ENCODE measurements at places on chromosomes 11 and 22. TPM values are rescaled to one million over a fixed set of nuclear protein-coding genes. Genes with fewer than 3 reads are reported as not detected.

- H3K4me1 ChIP-seq: no peaks in the 10 kb centered on the region
- H3K4me3 ChIP-seq: no peak overlapping the region
- no peaks in the 10 kb centered on the region for H3K27me3 ChIP-seq
- no peak overlapping the region for H3K27ac ChIP-seq
- H3K36me3 ChIP-seq: peaks cover 36% of the 10 kb centered on the region
- DNase-seq: no peak
These were observed 18.7 kb downstream of the ALG12 start for GRCh38 chr22:49899530-49899929.

DNA sequence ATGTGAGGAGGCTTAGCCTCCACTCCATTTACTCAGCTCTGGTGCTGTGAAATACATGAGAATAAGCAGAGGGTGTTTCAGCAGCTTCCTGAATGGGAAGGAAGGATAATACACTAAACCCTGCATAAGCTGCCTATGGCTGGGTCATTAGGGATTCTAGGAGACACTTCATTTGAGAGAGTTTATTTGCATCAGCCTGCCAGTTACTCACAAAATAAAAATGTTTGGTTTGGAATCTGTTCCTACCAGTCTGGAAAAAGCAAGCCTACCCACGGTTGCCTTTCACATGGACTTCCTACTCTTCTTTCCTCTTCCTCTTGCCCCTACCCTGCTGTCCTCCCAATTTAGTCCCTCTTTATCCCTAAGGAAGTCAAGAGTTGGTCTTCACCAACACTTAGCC, 20.5 kb downstream of the SLC1A2 start:
- H3K27ac ChIP-seq: no peak overlapping the region
- no peak overlapping the region for H3K4me3 ChIP-seq
- no peaks in the 10 kb centered on the region for H3K27me3 ChIP-seq

DNA sequence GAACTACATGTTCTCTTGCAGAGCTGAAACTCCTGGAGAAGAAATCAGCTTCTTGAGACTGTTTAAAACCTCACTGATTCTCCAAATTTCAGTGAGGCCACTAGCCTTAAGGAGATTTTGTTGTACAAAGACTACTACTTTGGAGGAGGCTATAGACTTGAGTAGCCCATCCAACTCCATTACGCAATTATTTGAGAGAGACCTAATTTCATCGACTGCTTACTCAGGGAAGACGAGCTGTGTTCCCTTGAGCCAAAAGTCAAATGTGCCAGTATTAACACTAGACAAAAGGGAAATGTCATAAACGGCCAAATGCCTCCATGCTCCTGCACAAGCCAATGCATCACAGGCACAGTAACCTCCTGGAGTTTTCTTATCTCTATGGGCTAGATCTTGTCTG, 182.8 kb upstream of the SESN3 start:
- no peaks in the 10 kb centered on the region for H3K27me3 ChIP-seq
- H3K36me3 ChIP-seq: no peaks in the 10 kb centered on the region
- no peaks in the 10 kb centered on the region for H3K4me1 ChIP-seq
- DNase-seq: no peak
- H3K4me3 ChIP-seq: no peak overlapping the region

DNA sequence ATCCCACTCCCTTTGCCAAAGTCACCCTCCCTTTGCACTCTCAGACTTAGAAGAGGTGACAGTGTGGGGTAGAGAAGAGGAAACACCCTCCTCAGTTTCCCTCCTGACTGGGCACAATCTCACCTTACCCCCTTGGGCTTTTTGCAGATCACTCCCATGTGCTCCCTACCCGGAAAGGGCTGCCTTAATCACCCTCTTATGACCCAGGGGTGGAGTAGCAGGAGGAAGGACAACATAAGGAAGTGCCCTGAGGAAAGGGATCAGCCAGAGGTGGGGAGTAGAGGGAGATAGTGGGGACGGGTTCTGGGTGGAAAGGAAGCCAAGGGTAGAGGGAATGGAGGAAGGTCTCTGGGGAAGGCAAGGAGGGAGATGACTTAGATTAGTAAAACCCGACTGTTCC, 52.0 kb downstream of the NRXN2 start:
- H3K27ac ChIP-seq: no peak overlapping the region
- H3K4me1 ChIP-seq: no peaks in the 10 kb centered on the region
- no peaks in the 10 kb centered on the region for H3K27me3 ChIP-seq
- DNase-seq: no peak
- H3K4me3 ChIP-seq: no peak overlapping the region
- no peaks in the 10 kb centered on the region for H3K36me3 ChIP-seq

- DNase-seq: no peak
- no peaks in the 10 kb centered on the region for H3K27me3 ChIP-seq
- no peaks in the 10 kb centered on the region for H3K36me3 ChIP-seq
- H3K4me3 ChIP-seq: no peak overlapping the region
- no peak overlapping the region for H3K27ac ChIP-seq
These were observed 60.2 kb upstream of the CDON start for GRCh38 chr11:126122863-126123262.

GRCh38 chr11:36155770-36156160, 133.5 kb downstream of the COMMD9 start:
- H3K27me3 ChIP-seq: no peaks in the 10 kb centered on the region
- H3K4me1 ChIP-seq: no peaks in the 10 kb centered on the region
- DNase-seq: no peak
- no peak overlapping the region for H3K4me3 ChIP-seq

- DNase-seq: no peak
- peaks cover 12% of the 10 kb centered on the region for H3K27me3 ChIP-seq
- H3K4me3 ChIP-seq: no peak overlapping the region
- no peaks in the 10 kb centered on the region for H3K4me1 ChIP-seq
- no peak overlapping the region for H3K27ac ChIP-seq
- no peaks in the 10 kb centered on the region for H3K36me3 ChIP-seq
These were observed 211.4 kb upstream of the NARS2 start for GRCh38 chr11:78786086-78786485.

DNA sequence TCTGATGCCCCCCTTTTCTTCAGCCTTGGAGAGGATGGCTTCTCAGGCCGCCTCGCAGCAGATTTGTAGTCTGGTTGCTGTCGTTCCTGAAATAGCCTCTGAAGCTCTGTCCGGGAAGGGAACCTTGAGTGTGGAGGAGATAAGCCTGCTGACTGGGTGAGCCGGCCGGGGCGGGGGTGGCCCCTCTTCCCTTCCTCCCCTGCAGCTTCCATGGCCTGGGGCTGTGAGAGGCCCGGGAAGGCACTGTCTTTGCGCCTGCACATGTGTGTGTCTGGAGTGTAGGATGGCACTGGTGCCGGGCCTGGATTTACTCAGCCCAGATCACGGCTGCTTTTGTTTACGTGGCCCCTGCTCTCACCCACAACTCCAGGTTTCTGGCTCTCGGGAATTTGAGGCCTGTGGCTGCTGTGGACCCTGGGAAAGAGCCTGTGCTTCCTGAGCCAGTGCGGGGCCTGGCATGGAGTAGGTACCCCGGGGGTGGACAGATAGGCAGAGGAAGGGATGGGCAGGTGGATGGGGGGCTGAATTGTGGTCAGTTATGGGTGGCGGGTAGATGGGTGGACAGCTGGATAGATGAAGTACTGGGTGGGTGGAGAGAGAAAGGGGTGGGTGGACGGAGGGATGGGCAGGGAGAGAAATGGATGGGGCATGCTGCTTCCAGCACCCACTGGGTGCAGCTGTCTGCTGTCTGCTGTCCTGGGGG, 16.6 kb downstream of the KCNQ1 start:
- no peak for DNase-seq
- no peak overlapping the region for H3K4me3 ChIP-seq
- no peak overlapping the region for H3K27ac ChIP-seq
- peaks cover 59% of the 10 kb centered on the region for H3K4me1 ChIP-seq
- no peaks in the 10 kb centered on the region for H3K36me3 ChIP-seq
- no peaks in the 10 kb centered on the region for H3K27me3 ChIP-seq

GRCh38 chr22:41021061-41021612, 70.0 kb downstream of the RBX1 start:
- H3K36me3 ChIP-seq: no peaks in the 10 kb centered on the region
- no peak for DNase-seq
- H3K4me1 ChIP-seq: peaks cover 21% of the 10 kb centered on the region
- H3K4me3 ChIP-seq: peak overlapping the region; percentile 62

- H3K4me1 ChIP-seq: no peaks in the 10 kb centered on the region
- no peak for DNase-seq
- no peak overlapping the region for H3K4me3 ChIP-seq
- H3K27me3 ChIP-seq: no peaks in the 10 kb centered on the region
These were observed 106.4 kb downstream of the MIAT start for GRCh38 chr22:26763633-26764361.

DNA sequence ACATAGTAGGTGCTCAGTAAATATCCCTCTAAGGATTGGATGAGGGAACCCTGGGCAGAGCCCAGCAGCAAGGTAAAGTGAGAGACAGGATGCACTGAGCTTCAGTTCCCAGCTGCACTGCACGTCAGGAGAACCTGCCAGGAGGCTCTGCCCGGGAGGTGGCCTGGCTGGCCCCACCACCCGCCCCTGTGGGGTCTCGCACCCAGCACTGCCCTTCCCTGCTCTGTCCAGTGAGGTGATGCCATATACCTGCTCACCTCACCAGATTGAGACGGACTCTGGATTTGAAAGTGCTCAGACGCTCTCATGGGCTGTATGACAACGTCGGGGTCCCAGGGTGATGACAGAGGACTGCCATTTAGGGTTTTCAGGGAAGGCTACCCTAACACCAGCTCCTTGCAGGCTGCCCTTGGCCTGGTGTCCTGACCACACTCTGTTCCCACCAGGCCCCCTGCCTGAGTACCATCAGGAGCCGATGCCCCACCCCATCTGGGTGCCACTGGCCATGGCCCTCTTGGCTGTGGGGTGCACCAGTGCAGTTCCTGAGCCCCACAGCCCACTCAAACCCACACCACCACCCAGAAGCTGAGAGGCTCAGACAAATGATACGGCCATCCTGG, 61.7 kb upstream of the FGF3 start:
- H3K36me3 ChIP-seq: no peaks in the 10 kb centered on the region
- no peak overlapping the region for H3K4me3 ChIP-seq
- H3K27me3 ChIP-seq: no peaks in the 10 kb centered on the region

GRCh38 chr11:84522331-84522730, 1104.8 kb downstream of the DLG2 start:
- H3K27me3 ChIP-seq: no peaks in the 10 kb centered on the region
- H3K4me1 ChIP-seq: no peaks in the 10 kb centered on the region
- no peak overlapping the region for H3K4me3 ChIP-seq
- DNase-seq: no peak
- no peaks in the 10 kb centered on the region for H3K36me3 ChIP-seq

DNA sequence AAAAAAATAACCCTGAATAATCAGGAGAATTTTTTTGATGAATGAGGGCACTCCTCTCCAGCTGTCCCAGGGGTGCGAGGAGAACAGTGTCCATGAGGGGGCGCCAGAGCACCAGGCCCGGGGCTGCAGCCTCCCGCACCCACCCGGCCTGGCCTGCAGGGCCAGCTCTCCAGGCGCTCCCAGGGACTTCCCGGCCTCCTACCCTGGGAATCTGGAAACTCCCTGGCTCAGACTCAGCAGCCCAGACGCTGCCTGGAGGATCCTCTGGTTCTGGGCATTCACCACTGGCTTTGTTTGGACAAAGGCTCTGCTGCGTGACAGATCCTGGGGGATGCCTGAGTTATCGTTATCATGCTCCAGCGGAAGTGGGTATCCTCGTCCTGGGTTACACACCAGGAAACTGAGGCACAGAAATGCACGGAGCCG, 31.0 kb downstream of the MCM5 start:
- peak; percentile 62 for DNase-seq
- no peak overlapping the region for H3K4me3 ChIP-seq
- H3K27ac ChIP-seq: no peak overlapping the region

DNA sequence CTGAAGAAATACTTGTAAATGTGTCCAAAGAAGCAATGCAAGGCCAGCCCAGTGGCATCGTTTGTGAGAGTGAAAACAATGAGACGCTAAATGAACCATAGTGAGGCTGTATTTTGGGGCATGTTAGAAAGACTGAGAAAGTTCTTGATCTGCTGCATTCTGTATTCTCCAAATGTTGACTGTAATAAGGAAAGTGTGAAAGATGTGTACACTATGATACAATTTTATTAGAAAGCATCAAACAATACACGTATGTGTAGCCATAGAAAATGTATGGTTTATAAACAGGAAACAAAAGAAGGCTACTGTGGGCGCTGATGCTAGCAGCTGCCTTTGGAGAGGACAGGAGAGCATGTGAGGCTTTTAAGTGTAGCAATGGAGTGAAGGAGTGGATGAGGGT, 233.5 kb upstream of the E2F8 start:
- H3K4me3 ChIP-seq: no peak overlapping the region
- no peaks in the 10 kb centered on the region for H3K36me3 ChIP-seq
- no peak for DNase-seq
- H3K4me1 ChIP-seq: no peaks in the 10 kb centered on the region

GRCh38 chr22:20522134-20523004, 15.0 kb downstream of the MED15 start:
- no peak overlapping the region for H3K4me3 ChIP-seq
- no peak for DNase-seq
- H3K36me3 ChIP-seq: peaks cover 56% of the 10 kb centered on the region
- H3K27me3 ChIP-seq: no peaks in the 10 kb centered on the region

TRIM6 gene
- total RNA-seq: 0.13 TPM

KRTAP5-2 gene
- total RNA-seq: not detected

TBX10 gene
- not detected for total RNA-seq

BRSK2 gene
- 1.5 TPM for total RNA-seq

SCN3B gene
- total RNA-seq: not detected

RAC2 gene
- total RNA-seq: 353 TPM

MN1 gene
- 0.30 TPM for total RNA-seq

SYCE3 gene
- total RNA-seq: not detected

PRR5 gene
- 64.0 TPM for total RNA-seq

KLHL35 gene
- 0.33 TPM for total RNA-seq

SLC37A2 gene
- 0.14 TPM for total RNA-seq

DGCR8 gene
- total RNA-seq: 44.9 TPM

GGTLC3 gene
- total RNA-seq: not detected

All from T-cell (primary cell).